Melanocyte of skin (primary cell): ENCODE measurements at places on chromosomes 2 and 18. TPM values are rescaled to one million over a fixed set of nuclear protein-coding genes. Genes with fewer than 3 reads are reported as not detected.

The RAB6C gene
- total RNA-seq = not detected in 2 replicates

The PLCD4 gene
- total RNA-seq = 9.6 and 10.9 TPM in 2 replicates

The IL36A gene
- not detected in 2 replicates for total RNA-seq

The ASB18 gene
- total RNA-seq = not detected in 2 replicates

The SERPINB10 gene
- total RNA-seq = not detected in 2 replicates

The TWSG1 gene
- 50.6 and 60.7 TPM in 2 replicates for total RNA-seq

The OBSL1 gene
- total RNA-seq = 52.6 and 63.2 TPM in 2 replicates

The ASTL gene
- not detected in 2 replicates for total RNA-seq

The REG3G gene
- not detected in 2 replicates for total RNA-seq

The MAP4K4 gene
- 54.6 and 58.3 TPM in 2 replicates for total RNA-seq

The FSHR gene
- not detected in 2 replicates for total RNA-seq

The NEUROD1 gene
- total RNA-seq = not detected in 2 replicates

The LRRC30 gene
- total RNA-seq = not detected in 2 replicates

The RHOB gene
- total RNA-seq = 103 and 145 TPM in 2 replicates

The KCNK3 gene
- under 0.01 and 0.36 TPM in 2 replicates for total RNA-seq

The HOXD10 gene
- not detected in 2 replicates for total RNA-seq

The POTEJ gene
- not detected in 2 replicates for total RNA-seq

The EPAS1 gene
- total RNA-seq = 74.1 and 77.1 TPM in 2 replicates

The EGR4 gene
- total RNA-seq = not detected in 2 replicates

The GPR17 gene
- under 0.01 and 0.36 TPM in 2 replicates for total RNA-seq

The SLC16A14 gene
- total RNA-seq = not detected in 2 replicates

The PRKAG3 gene
- total RNA-seq = not detected in 2 replicates

The SLC30A3 gene
- total RNA-seq = under 0.01 TPM in 1 of 2 replicates, not detected in the other

The TMEM247 gene
- not detected in 2 replicates for total RNA-seq

The RGPD4 gene
- total RNA-seq = not detected in 2 replicates

The NAPG gene
- 44.0 and 60.6 TPM in 2 replicates for total RNA-seq

The TLX2 gene
- total RNA-seq = not detected in 2 replicates

The COA5 gene
- 17.6 and 27.6 TPM in 2 replicates for total RNA-seq

The MC5R gene
- total RNA-seq = not detected in 2 replicates

The KLHL41 gene
- 1.7 and 3.1 TPM in 2 replicates for total RNA-seq

The STPG4 gene
- 0.36 TPM in 1 of 2 replicates, not detected in the other for total RNA-seq

The SOWAHC gene
- total RNA-seq = 10.3 and 12.5 TPM in 2 replicates

The LCT gene
- under 0.01 TPM in 2 replicates for total RNA-seq

The ACKR3 gene
- total RNA-seq = not detected in 2 replicates

The LRP2 gene
- total RNA-seq = under 0.01 and 0.15 TPM in 2 replicates
